H54 (cell line): ENCODE measurements at places on chromosomes 2 and 18.

- peak; percentile 6 for DNase-seq
These were observed 113.3 kb downstream of the KIAA1328 start for GRCh38 chr18:36942264-36942663.

DNA sequence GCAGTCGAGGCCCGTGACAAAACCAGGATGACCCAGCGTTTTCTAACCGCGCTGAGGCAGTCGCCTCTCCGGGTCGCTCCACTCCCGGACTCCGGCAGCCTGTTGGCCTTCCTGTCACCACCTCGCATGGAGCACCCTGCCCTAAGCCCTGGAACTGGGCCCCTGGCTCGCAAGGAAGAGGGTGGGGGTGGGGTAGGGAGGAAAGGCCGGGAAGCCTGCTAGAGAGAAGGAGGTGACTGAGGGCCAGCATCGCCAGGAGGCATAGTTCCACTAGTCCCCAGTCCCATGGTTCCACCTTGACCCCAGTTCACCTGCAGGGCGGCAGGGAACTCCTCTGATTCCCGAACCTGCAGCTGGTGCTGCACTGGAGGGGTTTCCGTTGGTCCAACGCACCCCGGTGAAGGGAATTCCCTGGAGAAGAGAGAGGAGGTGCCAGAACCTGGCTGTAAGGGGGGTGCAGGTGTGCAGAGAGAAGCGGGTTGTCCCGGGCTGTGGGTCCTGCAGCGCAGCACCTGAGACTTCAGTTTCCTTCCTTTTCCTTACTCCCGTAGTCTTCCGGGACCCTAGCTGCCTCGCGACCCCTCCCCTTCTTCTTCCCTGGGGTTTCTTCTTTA, 11.8 kb upstream of the EN1 start:
- DNase-seq = no peak

- no peak for DNase-seq
These were observed 68.6 kb downstream of the DGKD start for GRCh38 chr2:233422649-233423551.

DNA sequence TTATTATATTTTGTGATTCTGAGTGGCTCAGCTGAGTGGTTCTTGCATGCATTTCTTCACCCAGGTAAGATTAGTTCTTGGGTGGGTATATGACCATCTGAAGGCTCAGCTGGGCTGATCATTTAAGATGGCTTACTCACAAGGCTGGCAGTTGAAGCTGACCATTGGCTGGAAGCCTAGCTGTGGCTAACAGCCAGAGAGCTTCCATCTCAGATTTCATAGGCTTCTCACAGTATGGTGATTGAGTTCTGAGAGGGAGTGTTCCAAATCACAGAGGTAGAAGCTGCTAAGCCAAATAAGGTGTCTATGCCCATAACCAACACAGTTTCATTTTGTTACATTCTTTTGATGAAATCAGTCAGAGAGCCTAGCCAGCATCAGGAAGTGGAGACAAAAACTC, 117.4 kb upstream of the RPRM start:
- DNase-seq = no peak

GRCh38 chr2:120155308-120155707, 67.9 kb downstream of the TMEM185B start:
- DNase-seq = no peak

DNA sequence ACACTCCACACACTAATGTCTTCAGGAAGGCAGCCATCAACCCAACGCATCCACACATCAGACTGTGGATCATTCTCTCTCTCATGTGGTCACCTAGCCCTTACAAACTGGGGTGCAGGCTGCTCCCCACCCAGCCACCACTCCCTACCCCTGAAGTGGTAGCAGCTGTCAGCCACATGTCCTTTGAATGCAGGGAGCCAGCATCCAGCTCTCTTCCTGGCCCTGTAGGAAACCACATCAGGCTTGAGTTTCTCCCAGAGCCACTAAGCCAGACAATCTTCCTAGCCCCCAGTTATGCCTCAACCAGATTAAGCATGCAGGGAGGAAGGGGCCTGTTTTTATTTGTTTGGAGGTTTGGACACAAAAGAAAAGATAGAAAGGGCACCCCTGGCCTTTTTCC, 52.8 kb upstream of the SPP2 start:
- no peak for DNase-seq

DNA sequence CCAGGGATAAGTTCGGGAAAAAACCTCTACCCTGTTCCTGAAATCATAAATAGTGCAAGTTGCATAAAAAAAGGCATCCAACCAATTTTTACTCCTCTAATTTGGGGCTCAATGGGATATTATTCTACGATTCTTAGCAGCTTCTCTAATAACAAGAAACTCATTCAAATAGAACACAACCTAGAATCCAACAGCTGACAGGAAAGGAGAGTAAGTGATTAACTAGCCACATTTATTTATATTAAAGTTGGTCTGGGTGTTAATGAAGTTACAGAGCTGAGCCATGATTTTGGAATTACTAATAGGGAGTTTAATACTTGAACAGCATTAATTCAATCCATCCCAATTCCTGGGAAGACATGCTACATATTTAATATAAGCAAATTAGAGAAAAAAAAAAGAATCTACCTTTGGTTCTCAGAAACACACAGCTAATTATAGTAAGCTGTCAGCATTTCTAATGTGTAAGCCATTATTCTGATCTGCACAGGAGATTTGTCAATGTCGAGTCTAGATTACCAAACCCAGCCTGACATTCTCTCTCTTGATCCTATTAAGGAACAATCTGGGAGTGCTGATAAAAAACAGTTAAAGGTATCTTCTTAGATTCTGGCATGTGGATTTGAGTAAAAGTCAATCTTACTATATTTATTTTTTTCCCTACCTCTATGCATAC, 267.7 kb downstream of the NBAS start:
- no peak for DNase-seq

DNA sequence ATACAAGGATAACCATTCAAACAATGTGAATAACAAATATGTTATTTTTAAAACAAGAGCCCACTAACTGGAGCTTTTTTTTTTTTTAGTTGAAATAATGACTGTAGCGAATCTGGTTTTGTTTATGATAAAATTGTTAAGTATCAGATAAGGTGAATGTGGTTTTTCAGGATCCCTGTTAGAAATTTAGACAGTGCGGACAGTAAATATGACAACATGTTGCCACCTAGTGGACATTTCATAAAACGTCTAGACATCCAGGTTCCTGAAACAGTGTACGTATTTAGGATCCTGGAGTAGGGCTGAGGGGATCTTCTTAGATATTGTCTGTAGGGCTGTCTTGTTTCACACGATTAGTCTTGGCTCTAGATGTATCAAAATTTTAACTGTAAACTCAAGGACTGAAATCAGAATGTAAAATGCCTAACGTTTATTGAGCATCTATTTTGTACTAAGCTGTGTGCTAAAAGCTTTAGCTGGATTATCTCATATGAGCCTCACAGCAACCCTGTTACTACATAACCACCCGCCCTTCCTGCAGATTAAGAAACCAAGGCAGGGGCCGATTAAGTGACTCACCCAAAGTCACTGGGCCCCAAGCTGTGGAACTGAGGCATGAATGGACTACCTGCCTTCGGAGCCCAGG, 23.9 kb upstream of the CCDC68 start:
- peak; percentile 14 for DNase-seq

GRCh38 chr18:11251229-11251890, 102.0 kb upstream of the PIEZO2 start:
- no peak for DNase-seq

GRCh38 chr18:8745355-8746014, 40.1 kb downstream of the MTCL1 start:
- DNase-seq = no peak

DNA sequence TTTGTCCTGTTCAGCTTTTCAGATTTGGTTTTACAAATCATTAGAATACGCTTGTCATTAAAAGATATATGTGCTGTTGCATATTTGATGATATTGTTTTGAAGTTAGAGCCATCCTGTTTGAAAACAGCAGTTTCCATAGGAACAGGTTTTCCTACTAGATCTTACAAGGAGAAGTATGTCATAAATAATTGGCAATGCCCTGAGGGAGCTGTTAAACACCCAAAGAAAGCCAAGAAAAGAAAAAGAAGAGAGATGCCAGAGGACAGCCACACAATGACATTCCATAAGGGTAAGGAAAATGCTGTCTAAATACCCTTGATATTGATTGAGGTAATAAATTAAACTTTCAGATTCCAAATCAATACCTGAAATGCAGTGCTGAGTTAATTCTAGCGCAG, 392.2 kb upstream of the CRIM1 start:
- no peak for DNase-seq

DNA sequence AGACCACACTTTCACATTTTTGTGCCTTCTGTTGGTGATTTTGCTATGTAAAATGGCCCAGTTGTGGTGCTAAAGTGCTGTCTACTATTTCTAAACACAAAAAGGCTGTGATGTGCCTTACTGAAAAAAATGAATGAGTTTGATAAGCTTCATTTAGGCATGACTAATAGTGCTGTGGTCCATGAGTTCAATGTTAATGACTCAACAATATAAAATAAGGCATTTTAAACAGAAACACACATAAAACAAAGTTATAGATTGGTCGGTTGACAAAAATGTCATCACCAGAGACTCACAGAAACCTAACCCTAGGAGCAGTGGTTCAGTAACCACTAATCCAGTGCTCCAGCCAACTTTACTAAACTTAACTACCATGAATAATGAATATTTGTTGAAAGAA, 160.0 kb downstream of the DNAH6 start:
- DNase-seq = no peak

DNA sequence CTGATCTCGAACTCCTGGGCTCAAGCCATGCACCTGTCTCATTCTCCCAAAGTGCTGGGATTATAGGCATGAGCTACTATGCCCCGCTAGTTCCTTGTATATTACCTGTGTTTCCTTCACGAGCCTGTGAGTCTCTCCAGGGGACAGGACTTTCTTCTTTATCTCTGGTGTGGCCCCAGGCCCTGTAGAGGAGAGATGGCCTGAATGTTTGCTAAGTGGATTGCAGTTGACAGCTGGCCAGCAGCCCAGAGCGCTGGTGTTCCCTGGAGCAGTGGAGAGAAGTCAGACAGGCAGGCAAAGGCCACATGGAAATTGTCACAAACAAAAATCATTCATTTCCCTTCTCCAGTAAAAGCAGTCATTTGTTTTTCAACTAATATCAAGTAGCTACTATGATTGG, 17.9 kb downstream of the LPIN1 start:
- no peak for DNase-seq

DNA sequence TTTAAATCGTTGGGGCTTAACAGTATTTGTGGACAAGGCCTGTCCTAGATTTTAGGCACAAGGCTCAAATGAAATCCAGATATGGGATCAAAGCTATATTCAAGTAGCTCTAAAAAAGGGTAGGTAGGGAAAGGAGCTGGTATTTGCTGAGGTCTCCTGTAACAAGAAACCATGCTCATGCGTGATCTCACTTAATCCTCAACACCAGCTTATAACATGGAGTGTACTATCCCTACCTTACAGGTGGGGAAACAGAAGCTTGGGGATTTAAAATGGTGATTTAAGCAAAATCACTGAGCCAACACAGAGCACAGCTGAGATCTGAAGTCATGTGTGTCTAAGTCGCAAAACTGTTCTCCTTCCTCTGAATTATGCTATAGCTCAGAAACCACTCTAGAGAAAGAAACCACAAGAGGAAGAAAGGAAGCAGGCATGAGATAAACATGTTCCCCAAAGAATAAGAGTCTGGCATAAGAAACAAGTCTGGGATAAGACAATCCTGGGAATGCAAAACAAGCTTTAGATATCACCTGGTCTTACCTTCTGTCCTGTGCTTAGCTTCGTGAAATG, 43.1 kb downstream of the CYRIA start:
- DNase-seq = no peak

DNA sequence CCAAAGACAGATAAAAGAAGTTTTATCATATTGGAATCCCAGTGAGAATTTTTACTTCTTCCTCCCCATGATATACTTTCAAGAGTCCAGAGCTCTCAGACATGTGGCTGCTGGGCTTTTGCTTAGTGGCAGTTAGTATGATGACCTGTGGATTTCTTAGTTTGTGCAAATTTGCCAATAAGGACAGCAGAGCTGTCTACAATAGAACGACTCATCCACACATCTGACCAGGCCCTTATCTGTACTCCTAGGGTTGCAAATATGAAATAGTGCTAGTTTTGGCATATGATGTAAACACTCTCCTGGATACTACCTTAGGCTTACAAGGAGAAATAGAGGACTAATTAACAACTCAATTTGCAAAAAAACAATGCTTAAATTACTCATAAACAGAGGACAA, 758.4 kb upstream of the TMEFF2 start:
- no peak for DNase-seq

DNA sequence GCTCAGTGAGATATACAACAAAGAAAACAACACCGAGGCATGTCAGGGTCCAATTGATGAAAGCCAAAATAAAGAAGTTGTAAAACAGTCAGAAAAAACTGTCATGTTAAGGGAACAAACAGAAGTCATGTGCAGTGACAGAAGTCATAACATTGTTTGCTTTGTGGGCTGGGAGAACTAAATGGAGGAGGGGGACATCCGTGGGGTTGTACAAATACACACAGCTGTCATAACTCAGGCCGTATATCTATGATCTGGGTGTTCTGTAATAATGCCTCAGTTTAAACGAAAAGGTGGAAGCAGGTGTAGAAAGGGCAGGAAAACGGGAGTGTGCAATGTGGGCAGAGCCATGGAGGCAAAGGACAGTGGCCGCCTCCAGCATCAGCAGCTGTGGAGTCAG, 27.3 kb downstream of the TIMM21 start:
- no peak for DNase-seq

- DNase-seq = no peak
These were observed at the start of gene GPBAR1 for GRCh38 chr2:218260742-218261422. TSS of gene GPBAR1 (plus strand) at chr2:218261015. CDS start at chr2:218262725, 1,710 bp downstream.

GRCh38 chr2:15624903-15625302, 33.2 kb downstream of the DDX1 start:
- DNase-seq = no peak

DNA sequence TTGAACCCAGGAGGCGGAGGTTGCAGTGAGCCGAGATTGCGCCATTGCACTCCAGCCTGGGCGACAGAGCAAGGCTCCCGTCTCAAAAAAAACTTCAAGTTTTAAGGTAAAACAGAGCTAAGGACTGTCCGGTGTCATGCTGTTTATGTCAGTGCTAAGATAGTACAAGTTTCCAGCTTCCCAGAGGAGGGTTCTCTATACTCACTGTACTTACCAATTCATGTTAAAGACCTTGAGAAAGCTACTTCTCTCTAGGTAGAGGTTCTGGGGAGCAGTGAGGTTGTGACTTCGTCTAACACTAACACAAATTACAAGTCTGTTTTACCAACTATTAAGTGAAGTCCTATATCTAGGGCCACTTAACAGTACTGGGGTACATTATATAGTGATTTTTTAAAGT, 18.8 kb downstream of the METTL21A start:
- DNase-seq = no peak

GRCh38 chr2:162172802-162173370, 20.8 kb upstream of the GCG start:
- no peak for DNase-seq

- no peak for DNase-seq
These were observed 5.9 kb downstream of the SP9 start for GRCh38 chr2:174340400-174341292.

DNA sequence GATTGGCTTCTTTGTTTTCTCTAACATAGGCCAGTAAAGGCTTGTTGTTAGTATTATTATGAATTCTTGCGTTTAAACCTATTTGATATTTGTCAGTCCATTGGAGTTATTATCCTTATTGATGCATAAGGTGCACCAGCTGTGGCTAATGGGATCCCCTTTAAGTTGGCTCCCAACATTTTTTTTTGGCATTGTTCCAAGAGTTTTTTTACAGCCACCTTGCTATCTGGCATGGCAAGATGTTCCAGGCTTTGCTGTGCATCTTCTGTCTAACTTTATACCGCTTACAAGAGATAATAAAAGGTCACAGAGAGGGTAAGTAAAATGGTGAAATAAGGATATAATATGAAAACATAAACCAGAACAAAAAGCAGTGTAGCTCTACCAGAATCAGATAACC, 157.5 kb upstream of the TACR1 start:
- no peak for DNase-seq

GRCh38 chr2:45960057-45960863, 308.8 kb downstream of the PRKCE start:
- DNase-seq = no peak
